ENCODE measurements at places on chromosomes 3 and 15.

GRCh38 chr15:41969851-41970431, 2.4 kb downstream of the EHD4 start:
- no peak for DNase-seq

GRCh38 chr3:129276385-129276784, 2.3 kb upstream of the HMCES start:
- no peak for DNase-seq

- DNase-seq: no peak
Observed at GRCh38 chr3:87127281-87127680, 99.8 kb upstream of the CHMP2B start.

GRCh38 chr15:77457905-77458265, 37.2 kb downstream of the HMG20A start:
- no peak for DNase-seq

- DNase-seq: no peak
Observed at GRCh38 chr15:92421976-92422375, 28.3 kb downstream of the ST8SIA2 start.

DNA sequence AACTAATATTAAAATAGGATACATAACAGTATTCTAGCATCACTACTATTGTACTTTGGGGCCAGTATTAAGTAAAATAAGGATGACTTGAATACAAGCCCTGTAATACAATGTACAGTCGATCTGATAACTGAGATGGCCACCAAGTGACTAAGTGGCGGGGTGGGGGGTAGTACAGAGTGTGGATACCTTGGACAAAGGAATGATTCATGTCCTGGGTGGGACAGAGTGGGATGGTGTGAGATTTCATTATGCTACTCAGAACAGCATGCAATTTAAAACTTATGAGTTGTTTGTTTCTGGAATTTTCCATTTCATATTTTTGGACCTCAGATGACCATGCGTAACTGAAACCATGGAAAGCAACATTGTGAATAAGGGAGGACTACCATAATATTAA, 46.0 kb downstream of the SLC7A14 start:
- DNase-seq: no peak

- no peak for DNase-seq
Observed at GRCh38 chr3:12287727-12288181, 1.1 kb upstream of the PPARG start.

- no peak for DNase-seq
Observed at GRCh38 chr3:158804441-158804840, 2.6 kb downstream of the MFSD1 start.

DNA sequence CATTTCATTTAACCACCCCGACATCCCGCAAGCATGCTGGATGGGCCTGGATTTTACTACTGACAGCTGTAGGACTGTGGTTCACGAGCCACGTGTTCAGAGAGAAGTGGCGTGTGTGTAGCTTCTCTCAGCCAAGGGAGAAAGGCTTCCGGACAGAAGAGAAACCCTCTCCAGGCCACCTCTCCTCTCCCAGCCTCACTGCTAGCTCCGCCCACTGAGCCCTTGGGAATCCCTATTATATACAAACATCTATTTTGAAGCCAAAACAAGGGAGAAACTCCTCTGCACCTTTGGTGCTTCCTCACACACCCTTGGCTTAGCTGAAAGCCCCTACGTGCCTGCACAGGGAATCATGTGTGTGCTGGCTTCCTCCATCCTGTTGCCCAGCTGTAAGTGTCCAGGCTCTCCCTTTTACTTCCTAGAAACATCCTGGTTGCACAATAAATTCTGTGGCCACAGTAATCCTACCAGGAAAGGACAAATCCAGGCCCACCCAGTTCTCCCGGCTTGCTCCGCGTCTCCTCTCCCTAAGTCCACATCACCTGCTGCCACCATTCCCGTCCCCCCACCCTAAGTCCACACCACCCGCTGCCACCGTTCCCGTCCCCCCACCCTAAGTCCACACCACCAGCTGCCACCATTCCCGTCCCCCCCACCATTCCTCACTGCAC, 30.5 kb downstream of the PCSK6 start:
- DNase-seq: no peak

GRCh38 chr15:33398555-33398954, 87.8 kb downstream of the RYR3 start:
- DNase-seq: no peak

GRCh38 chr3:150515210-150515609, 31.1 kb downstream of the SERP1 start:
- no peak for DNase-seq

DNA sequence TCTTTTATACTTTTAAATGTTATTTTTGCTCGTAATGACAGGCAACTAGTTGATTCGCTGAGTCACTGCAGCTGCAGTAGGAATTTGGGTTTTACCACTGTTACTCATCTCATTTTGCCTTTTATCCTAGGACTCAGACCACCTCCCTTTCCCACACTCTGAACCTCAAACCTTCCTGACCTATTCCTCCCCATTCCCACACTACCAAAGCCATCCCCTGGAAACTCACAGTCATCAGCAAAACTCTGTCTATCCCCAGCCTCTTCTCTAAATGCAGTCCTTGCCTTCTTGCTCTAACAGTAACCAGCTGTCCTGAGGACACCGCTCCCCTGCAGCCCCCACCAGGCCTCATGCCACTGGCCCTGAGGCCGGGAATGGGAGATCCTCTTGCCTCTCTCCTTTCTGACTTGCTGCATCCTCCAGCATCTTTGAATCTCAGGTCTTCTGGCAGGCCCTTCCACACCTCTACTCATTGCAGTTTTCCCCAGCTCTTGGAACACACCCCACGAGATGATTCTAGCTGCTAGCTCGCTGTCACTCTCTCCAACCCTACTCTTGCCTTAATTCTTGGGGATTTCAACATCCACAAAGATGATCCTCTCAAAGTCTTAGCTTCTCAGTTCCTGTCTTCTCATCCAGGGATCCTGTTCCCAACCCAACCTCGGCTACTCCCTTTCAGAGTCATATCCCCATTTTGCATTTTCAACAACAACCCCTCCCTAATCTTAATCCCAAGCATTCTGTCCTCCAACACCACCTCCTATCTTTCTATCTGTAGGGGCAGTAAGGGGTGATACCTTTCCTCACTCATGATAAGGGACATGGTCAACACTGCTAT, 55.9 kb upstream of the C3orf80 start:
- DNase-seq: no peak

DNA sequence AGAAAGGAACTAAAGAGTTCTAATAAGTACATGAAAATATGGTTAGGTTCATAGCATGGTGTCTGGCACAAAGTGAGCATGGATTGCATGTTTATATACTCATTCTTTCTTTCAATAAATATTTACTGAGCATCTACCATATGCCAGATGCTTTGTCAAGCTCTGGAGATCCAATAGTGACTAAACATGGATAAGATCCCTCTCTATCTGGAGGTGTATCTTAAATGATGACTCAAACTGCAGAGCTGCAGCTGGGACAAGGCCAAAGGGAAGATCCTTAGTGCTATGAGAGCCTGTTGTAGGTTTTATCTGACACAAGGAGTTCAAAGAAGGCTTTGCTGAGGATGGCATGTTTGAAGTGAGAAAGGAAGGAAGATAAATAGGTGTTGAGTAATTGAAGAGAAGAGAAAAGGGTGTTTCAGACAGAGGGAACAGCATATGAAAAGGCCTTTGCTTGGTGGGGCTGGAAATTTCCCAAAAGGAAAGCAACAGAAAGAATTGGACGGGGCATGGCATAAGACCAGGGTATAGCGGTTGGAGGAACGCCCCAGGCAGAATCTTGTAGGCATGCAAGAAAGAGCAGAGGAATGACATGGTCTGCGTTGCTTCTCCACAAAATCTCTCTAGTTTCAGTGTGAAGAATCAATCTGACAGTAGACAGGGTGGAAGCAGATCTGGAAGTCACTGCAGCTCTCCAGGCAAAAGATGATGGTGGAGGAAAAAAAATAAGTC, 239.9 kb upstream of the LRTM1 start:
- DNase-seq: no peak

GRCh38 chr15:60344987-60345386, 52.8 kb downstream of the ANXA2 start:
- no peak for DNase-seq

DNA sequence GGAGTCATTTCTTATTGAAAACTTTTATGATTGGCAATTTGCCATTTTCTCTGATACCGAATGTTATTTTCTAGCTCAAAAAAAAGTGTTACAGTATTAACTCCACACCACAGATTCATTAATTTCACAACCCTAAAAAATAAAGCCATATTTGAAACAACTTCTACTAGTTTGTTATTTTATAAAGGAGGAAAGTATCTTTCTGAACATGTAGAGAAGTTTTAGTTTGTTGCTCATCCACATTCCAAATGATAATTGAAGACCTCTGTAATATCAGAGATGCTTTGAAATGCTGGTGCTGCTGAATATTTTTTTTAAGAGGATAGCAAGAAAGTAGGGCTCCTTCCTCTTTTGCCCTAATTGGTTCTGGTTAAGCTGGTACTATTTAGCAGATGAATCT, 1.9 kb downstream of the VGLL3 start:
- DNase-seq: no peak

DNA sequence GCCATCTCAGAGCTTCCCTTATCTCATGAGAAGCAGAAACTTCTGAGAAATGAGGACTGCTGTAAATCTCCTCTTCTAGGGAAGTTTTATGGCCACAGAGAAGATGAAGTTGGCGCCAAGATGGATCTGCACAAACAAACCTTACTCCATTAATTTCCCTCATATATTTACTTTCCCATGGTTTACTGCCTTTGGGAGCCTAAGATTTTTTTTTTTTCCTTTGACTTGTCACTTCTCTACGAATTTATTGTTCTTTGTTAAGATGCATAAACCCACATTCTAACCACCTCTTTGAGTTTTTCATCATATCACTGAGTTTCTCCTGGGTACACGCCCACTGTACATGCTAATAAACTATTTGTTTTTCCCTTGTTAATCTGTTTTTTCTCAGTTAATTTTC, 21.5 kb upstream of the NPTN start:
- no peak for DNase-seq

GRCh38 chr3:73383470-73384049, 241.2 kb downstream of the PDZRN3 start:
- DNase-seq: no peak

DNA sequence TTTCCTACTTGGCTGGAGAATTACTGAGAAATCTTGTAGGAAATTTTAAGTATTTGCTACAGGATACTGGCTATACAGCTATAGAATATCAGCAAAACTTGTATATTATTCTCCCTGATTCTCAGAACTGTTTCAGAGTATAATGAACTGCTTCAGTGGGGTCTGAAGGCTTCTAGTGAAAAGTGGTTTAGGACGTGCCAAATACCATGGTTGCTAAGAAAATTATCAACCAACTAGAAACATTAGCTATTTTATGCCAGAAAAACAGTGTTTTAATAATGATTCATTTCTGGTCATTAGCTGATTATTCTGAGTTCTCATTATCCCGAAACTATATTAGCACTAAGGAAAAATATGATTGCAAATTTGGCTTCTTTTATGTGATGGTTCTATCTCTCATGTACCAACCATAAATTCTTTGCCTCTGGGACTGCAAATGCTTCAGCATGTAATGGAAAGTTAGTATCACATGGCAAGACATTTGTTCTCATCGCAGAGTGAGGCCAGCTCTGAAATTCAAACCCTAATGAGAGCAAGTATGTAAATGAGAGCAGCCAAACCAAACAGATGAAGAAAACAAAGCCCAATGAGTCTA, 11.0 kb upstream of the TSC22D2 start:
- DNase-seq: no peak

GRCh38 chr3:181486141-181486885, 225.4 kb upstream of the SOX2 start:
- no peak for DNase-seq

DNA sequence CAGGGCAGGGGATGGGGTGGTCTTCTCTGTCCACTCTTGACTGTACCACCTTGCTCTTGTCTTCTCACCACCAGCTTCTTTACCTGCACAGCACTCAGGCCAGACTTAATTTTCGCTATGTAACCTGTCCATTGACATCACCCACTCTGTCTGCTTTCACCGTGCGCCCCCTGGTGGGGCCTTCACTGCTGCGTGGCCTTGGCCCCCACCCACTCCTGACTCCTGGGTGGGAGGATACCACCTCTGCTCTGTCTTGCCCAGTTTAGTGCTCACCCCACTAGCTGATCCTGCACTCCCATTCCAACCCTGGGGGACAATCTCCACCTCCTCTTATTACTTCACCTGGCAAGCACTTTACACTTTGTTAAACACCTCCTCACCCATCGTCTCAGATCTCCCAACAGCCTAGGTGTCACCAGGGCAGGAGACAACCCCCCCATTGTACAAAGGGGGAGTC, 17.7 kb downstream of the PTH1R start:
- peak; percentile 75 for DNase-seq

DNA sequence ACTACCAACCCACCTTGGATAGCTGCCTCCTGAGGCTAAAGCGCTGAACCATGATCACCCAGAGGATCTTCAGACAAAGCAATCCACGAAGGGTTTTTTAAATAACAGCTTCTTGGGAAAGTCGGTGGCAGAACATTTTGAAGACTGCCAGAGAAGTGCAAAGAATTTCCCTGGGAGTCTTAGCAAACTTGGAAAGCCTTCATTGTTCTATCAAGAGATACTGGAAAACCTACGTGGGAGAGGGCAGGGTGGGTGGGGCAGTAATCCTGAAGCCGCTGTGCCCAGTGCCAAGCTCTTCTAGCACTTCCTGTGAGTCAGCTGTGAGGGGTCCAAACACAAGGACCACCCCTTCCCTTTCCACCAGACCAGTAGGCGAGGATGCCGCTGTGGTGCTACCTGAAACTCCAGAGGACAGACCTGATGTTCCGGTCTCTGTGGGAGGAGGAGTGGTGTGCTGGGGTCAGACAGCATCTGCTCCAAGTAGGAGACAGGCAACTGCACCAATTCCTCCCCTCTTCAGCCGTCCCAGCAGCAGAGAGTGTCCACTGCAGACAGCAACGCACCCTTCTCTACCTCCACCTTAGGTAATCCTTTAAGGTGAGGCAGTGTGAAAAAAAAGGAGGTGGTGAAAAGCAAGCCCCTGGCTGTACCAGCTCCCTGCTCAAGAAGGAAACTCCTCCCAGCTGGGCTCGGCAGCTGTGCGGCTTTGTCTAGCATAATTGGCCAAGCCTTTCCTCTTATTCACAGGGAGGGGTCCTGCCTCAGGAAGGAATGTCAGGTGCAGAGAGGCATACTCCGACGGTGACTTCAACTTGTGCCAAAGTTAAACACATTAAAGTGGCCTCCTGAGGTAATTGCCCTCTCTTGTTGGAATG, 99.0 kb downstream of the TMCC1 start:
- DNase-seq: no peak

DNA sequence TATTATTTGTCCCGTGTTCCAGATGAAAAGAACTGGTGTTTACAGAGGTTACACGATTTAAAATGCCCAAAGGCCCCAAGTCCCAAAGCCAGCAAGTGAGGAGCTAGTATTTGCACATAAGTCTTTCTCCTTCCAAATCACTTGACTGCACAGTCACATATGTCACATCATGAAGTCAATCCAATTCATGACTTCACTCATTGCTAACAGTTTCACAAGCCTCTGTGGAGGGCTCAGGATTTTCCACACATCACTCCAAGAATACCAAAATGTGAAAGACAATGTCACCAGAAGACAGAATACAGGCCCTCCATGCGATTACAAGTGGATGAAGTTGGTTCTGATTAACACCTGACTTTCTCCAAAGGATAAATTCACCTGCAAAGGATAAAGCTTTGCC, 283.1 kb upstream of the UBE2E2 start:
- DNase-seq: no peak
